ENCODE measurements at places on chromosomes 6 and 20. TPM values are rescaled to one million over a fixed set of nuclear protein-coding genes. Genes with fewer than 3 reads are reported as not detected.

Gene SUMO4
- total RNA-seq, result not detected

Gene CCNC
- 41.2 TPM for total RNA-seq

Gene ERVFRD-1
- 0.12 TPM for total RNA-seq

GRCh38 chr6:155212616-155213380 lies 51.0 kb upstream of the CLDN20 start:
- ATAC-seq, result no peak

DNA sequence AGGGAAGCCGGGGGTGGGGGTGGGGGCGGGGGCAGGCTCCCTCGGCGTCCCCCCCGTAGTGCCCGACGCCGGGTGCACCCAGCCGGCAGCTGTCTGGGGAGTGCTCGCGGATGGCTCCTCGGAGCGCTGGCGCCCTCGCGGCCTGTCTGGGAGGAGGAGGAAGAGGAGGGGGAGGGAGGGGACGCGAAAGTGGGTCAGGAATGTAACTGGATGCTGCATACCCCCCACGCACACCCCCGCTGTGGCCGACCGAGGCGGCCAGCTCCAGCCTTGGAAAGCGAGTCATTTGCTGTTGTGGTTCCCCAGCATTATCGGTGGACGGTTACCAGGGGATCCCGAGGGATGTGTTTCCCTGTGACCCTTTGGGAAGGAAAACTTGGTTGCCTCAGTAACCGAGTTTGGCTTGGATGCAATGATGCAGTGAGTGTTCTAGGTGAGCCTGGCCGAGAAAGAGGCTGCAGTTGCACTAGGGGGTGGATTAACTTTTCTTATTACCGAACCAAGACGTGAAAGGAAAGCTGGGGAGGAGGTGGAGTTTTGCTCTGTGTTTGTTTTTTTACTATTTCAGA lies 55.2 kb upstream of the RREB1 start:
- peak; percentile 52 for ATAC-seq

- no peak for ATAC-seq
These were observed 116.3 kb upstream of the CHD6 start for GRCh38 chr20:41734506-41734945.

GRCh38 chr6:47144306-47144705 lies 102.2 kb upstream of the ADGRF1 start:
- ATAC-seq, result peak; percentile 80

Measured in gastroesophageal sphincter (tissue), 4 donors.